ENCODE measurements at places on chromosomes 16 and 17. TPM values are rescaled to one million over a fixed set of nuclear protein-coding genes. Genes with fewer than 3 reads are reported as not detected.
A peak's percentile ranks its signal among the peaks of the same experiment; 100 is the strongest.

AHSP gene
- not detected for total RNA-seq

SYNGR2 gene
- 10.6 TPM for total RNA-seq

GPR139 gene
- total RNA-seq: not detected

- DNase-seq: peak; percentile 56
Observed at GRCh38 chr17:31690151-31690551, 168.9 kb downstream of the COPRS start.

GRCh38 chr17:45722161-45722560 is 62.0 kb upstream of the CRHR1 start:
- peak; percentile 17 for DNase-seq

GRCh38 chr17:4152471-4152870 is 9.5 kb downstream of the CYB5D2 start:
- no peak for DNase-seq
